ENCODE measurements at places on chromosomes 1 and 21. TPM values are rescaled to one million over a fixed set of nuclear protein-coding genes. Genes with fewer than 3 reads are reported as not detected.

- H3K27me3 ChIP-seq = no peaks in the 10 kb centered on the region
- H3K4me3 ChIP-seq = no peak overlapping the region
- H3K36me3 ChIP-seq = peaks cover 15% of the 10 kb centered on the region
Observed at GRCh38 chr1:15489052-15489736, 13.3 kb downstream of the CELA2B start.

The TSPAN2 gene
- total RNA-seq = 498 TPM

DNA sequence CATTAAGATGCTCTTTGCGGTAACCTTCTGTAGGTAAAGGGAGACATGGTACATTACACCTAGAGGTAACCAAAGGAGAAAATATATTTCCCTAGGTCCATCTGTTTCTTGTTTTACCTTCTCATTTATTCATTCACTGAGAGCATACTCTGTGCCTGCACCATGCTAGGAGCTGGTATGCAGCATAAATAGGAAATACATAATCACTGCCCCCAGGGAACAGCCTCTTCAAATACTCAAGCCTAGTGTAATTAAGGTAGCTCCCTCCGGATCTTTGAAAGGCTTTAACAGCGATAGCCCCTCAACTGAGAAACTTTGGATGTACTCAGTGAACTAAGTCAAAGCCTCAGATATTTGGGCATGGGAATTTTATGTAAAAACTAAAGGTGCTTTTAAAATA is 123.6 kb downstream of the GABPA start:
- H3K27me3 ChIP-seq = no peaks in the 10 kb centered on the region
- H3K36me3 ChIP-seq = no peaks in the 10 kb centered on the region

The KRTCAP2 gene
- total RNA-seq = 159 TPM

DNA sequence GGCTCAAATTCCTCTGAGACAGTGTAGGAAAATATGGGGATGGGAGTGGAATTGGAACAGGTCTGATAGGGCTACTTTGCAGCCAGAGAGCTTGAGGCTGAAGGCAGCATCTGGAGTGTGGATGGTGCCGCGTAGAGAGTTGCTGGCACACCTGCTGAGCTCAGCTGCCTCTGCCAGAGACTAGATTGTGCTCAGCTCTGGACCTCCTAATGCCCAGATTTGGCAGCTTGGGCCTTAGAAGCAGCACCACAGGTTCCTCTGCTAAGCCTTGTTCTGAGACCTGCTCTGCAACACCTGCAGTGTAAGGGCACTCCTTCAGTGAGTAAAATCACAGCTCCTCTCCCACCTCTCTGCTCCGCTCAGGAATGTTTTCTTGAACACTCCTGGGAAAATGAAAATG is 23.3 kb downstream of the ACOT11 start:
- no peaks in the 10 kb centered on the region for H3K36me3 ChIP-seq
- peaks cover 27% of the 10 kb centered on the region for H3K4me1 ChIP-seq
- H3K27ac ChIP-seq = no peak overlapping the region
- H3K27me3 ChIP-seq = no peaks in the 10 kb centered on the region
- no peak for DNase-seq
- H3K4me3 ChIP-seq = no peak overlapping the region

DNA sequence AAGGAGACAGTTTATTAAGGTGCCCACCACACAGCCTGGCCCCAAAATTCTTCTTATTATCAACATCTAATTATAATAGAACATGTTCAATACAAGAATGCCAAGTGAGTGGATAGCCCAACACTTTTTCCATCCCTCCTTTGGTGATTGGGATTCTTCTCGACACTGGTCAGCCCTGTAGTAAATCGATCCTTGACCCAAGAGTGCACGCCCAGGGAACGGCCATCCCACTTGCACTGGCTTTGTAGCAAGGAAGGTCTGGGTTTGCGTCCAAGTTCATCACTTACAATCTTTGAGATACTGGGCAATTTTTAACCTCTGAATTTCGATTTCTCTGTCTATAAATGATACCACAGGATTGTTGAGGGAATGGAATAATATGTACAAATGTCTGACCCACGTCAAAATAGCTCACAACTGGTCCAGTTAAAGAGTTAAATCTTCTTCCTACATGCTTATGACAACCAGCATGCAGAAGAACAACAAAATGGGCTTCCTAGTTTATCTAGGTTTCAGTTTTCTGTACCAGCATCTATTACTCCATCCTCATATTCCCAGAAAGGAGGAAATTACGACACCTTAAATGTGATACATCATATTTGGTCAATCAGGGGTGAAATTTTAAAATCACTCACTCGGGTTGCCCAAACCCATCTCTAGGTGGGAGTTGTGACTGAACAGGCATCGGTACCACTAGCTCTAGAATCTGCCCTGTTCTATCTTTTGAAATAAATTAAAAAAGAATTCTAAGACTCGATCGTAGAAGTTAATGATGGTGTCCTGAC is 161.8 kb downstream of the CLIC6 start:
- no peak overlapping the region for H3K4me3 ChIP-seq
- DNase-seq = no peak
- H3K36me3 ChIP-seq = peaks cover 37% of the 10 kb centered on the region
- H3K4me1 ChIP-seq = peaks cover 10% of the 10 kb centered on the region

The CR1L gene
- not detected for total RNA-seq

GRCh38 chr1:156238248-156238647 is 3.7 kb upstream of the BGLAP start:
- peaks cover 18% of the 10 kb centered on the region for H3K4me1 ChIP-seq
- no peak overlapping the region for H3K4me3 ChIP-seq
- no peak for DNase-seq

- H3K4me3 ChIP-seq = no peak overlapping the region
- no peaks in the 10 kb centered on the region for H3K4me1 ChIP-seq
- no peaks in the 10 kb centered on the region for H3K36me3 ChIP-seq
Observed at GRCh38 chr1:214933375-214933774, 149.2 kb upstream of the KCNK2 start.

- no peak overlapping the region for H3K4me3 ChIP-seq
- H3K27ac ChIP-seq = no peak overlapping the region
- no peaks in the 10 kb centered on the region for H3K4me1 ChIP-seq
- no peaks in the 10 kb centered on the region for H3K27me3 ChIP-seq
- DNase-seq = no peak
Observed at GRCh38 chr1:40308036-40308727, 8.9 kb downstream of the COL9A2 start.

The XPR1 gene
- total RNA-seq = 24.2 TPM

DNA sequence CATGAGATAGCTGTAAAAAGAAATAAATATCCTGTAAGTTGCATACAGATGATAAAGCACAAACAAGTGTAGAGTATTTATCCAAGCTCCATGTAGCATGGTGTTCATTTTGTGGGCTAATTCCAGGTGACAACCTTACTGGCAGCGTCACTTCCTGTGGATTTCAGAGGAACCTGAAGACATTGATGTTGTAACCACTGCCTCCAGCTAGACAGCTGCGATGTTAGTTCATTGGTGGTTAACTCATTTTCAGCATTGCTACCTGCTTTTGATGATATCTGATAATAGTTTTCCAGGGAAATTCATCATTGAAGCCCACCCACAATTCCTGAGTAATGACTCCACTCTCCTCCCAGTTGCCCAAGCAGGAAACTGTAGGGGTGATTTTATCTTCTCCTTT is 3.0 kb downstream of the HSD3B1 start:
- H3K4me1 ChIP-seq = no peaks in the 10 kb centered on the region
- peaks cover 39% of the 10 kb centered on the region for H3K27me3 ChIP-seq
- no peak for DNase-seq
- H3K27ac ChIP-seq = no peak overlapping the region
- H3K36me3 ChIP-seq = no peaks in the 10 kb centered on the region

- no peak overlapping the region for H3K4me3 ChIP-seq
- H3K27me3 ChIP-seq = peaks cover 5% of the 10 kb centered on the region
- DNase-seq = no peak
- H3K36me3 ChIP-seq = no peaks in the 10 kb centered on the region
- H3K27ac ChIP-seq = no peak overlapping the region
- H3K4me1 ChIP-seq = no peaks in the 10 kb centered on the region
Observed at GRCh38 chr1:184242507-184242943, 144.3 kb upstream of the C1orf21 start.

The FAM151A gene
- not detected for total RNA-seq

- H3K4me1 ChIP-seq = peaks cover 29% of the 10 kb centered on the region
- no peak overlapping the region for H3K4me3 ChIP-seq
- peak overlapping the region; percentile 76 for H3K27ac ChIP-seq
- H3K36me3 ChIP-seq = no peaks in the 10 kb centered on the region
- no peaks in the 10 kb centered on the region for H3K27me3 ChIP-seq
Observed at GRCh38 chr1:178311164-178311563, 185.6 kb downstream of the CLEC20A start.

DNA sequence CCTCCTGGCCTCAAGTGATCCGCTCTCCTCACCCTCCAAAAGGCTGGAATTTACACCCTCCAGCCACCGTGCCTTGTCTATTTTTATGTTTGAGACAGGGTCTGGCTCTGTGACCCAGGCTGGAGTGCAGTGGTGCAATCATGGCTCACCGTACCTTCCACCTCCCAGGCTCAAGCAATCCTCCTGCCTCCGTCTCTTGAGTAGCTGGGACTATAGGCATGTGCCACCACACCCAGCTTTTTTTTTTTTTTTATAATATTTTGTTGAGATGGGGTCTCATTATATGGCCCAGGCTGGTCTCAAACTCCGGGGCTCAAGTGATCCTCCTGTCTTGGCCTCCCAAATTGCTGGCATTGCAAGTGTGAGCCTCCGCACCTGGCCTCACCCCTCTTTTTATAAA is 38.8 kb downstream of the TRPM2 start:
- peaks cover 30% of the 10 kb centered on the region for H3K27me3 ChIP-seq
- no peak for DNase-seq
- no peak overlapping the region for H3K4me3 ChIP-seq
- H3K4me1 ChIP-seq = no peaks in the 10 kb centered on the region
- H3K27ac ChIP-seq = no peak overlapping the region
- no peaks in the 10 kb centered on the region for H3K36me3 ChIP-seq

GRCh38 chr1:169722779-169723178 is 11.1 kb downstream of the SELE start:
- no peak overlapping the region for H3K4me3 ChIP-seq
- no peak for DNase-seq
- no peaks in the 10 kb centered on the region for H3K4me1 ChIP-seq
- H3K36me3 ChIP-seq = no peaks in the 10 kb centered on the region

The B3GALT5 gene
- 0.03 TPM for total RNA-seq

GRCh38 chr1:232059726-232060374 is 433.3 kb downstream of the DISC1 start:
- no peaks in the 10 kb centered on the region for H3K27me3 ChIP-seq
- DNase-seq = no peak
- no peak overlapping the region for H3K4me3 ChIP-seq

DNA sequence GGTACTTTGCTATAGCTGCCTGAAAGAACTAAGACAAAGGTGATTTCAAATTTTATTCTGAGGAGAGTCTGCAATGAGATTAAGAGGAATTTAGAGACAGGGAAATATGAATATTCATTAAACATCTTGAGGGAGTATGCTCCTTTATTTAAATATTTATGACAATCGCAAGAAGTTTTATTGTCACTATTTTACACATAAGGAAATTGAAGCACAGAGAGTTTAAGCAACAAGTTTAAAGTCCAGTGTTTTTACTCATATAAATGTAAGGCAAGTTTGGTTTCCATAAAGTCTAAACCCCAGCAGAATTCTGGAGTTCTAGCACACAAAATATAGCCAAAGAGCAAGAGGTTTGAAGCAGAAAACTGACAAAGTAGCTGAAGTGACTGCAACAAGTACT is 49.3 kb upstream of the SAMSN1 start:
- H3K4me1 ChIP-seq = no peaks in the 10 kb centered on the region
- DNase-seq = no peak
- no peak overlapping the region for H3K27ac ChIP-seq

The FCRL1 gene
- total RNA-seq = not detected

The MX2 gene
- not detected for total RNA-seq

DNA sequence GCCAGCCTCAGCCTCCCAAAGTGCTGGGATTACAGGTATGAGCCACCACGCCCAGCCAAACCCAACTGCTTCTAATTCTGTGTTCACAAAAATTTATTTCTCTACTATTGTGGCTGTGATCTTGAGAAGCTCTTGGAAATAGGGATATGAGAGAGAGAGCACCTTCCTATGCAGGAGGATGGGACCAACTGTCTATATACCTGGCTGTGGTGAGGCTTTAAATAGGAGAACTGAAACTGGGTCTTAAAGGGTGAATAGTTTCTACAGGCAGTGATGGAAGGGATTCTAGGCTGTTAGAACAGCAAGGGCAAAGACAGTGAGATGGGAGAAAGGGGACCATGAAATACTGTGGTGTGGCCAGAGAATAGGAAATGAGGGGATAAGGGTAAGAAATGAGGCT is 8.3 kb upstream of the PTCH2 start:
- peaks cover 27% of the 10 kb centered on the region for H3K36me3 ChIP-seq
- no peak overlapping the region for H3K27ac ChIP-seq
- no peak overlapping the region for H3K4me3 ChIP-seq
- no peak for DNase-seq
- no peaks in the 10 kb centered on the region for H3K27me3 ChIP-seq
- H3K4me1 ChIP-seq = no peaks in the 10 kb centered on the region

The RPE65 gene
- total RNA-seq = not detected

GRCh38 chr1:99691175-99691574 is 45.3 kb downstream of the PALMD start:
- no peak overlapping the region for H3K4me3 ChIP-seq
- H3K4me1 ChIP-seq = peaks cover 5% of the 10 kb centered on the region
- no peaks in the 10 kb centered on the region for H3K27me3 ChIP-seq
- H3K27ac ChIP-seq = no peak overlapping the region

DNA sequence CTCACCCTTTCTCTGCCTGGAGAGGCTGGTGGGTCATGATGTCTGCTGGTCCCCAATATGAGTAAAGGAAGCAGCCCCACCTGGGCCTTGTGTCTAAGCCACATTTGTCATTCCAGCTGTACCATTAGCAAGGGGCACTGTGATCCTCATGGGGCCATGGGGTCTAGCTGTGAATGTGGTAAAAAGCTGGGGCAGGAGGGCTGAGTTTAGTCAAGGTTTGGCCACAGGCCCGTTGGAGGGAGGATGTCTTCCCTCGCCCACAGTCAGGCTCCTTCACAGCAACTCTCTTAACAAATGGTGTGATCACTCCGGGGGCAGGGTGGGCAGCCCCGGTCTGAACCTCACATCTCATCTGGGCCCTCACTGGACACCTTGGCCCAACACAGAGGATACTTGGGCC is 115.4 kb downstream of the DMRTB1 start:
- peaks cover 1% of the 10 kb centered on the region for H3K36me3 ChIP-seq
- no peak overlapping the region for H3K27ac ChIP-seq
- H3K4me3 ChIP-seq = no peak overlapping the region
- DNase-seq = peak; percentile 46
- H3K27me3 ChIP-seq = no peaks in the 10 kb centered on the region

GRCh38 chr1:21749109-21749508 is 33.8 kb downstream of the USP48 start:
- peaks cover 20% of the 10 kb centered on the region for H3K36me3 ChIP-seq
- DNase-seq = no peak
- no peaks in the 10 kb centered on the region for H3K27me3 ChIP-seq
- no peak overlapping the region for H3K4me3 ChIP-seq
- peaks cover 4% of the 10 kb centered on the region for H3K4me1 ChIP-seq

- DNase-seq = no peak
- H3K27me3 ChIP-seq = no peaks in the 10 kb centered on the region
- no peak overlapping the region for H3K27ac ChIP-seq
- peaks cover 9% of the 10 kb centered on the region for H3K4me1 ChIP-seq
- H3K4me3 ChIP-seq = no peak overlapping the region
Observed at GRCh38 chr1:60813071-60813470, 269.3 kb upstream of the NFIA start.

The ATG4C gene
- total RNA-seq = 7.1 TPM
